ENCODE measurements at places on chromosomes 4 and X.

DNA sequence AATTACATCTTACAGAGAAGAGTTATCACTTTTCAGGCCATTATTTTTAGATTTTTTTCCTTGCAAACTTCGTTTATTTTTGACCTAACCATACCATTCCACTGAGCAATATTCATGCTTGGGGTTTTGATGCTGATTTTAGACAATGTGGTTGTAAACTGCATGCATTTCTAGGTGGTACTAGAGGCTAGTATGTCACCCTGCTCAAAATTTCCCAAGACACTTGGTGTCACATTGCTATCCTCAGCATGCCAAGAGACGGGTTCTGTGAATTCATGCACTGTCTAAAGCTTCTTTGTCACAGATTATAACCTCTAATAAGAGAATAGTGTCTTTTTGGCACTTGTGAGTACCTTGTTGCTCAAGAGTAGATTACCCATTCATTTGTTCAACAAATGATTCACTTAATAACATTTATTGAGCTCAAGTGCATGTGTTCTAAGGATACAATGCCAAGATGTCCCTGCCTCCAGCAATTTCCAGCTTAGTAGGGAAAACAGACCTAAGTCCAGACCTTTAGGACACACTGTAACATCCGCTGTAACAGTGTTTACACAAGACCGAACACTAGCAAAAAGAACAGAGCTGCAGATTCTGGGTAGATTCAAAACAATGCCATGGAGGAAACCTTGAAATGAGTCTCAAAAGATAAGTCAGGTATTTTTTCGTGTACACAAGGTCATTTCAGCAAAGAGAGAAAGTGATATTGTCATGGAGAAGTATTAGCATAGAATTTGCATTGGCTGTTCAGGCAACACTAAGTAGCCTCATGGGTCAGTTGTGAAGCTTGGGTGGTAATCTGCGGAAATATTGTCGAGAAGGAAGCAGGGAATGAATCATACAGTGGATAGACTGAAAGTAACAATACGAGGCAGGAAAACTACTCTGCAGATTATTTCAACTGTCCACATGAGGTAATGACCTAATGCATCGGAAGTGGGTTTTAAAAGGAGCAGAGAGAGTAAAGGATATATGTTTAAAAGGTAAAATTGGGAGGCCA is 515.1 kb upstream of the ZFP42 start:
- no peak for DNase-seq

- no peak for DNase-seq
These were observed 75.2 kb downstream of the GABRB1 start for GRCh38 chr4:47106561-47106960.

DNA sequence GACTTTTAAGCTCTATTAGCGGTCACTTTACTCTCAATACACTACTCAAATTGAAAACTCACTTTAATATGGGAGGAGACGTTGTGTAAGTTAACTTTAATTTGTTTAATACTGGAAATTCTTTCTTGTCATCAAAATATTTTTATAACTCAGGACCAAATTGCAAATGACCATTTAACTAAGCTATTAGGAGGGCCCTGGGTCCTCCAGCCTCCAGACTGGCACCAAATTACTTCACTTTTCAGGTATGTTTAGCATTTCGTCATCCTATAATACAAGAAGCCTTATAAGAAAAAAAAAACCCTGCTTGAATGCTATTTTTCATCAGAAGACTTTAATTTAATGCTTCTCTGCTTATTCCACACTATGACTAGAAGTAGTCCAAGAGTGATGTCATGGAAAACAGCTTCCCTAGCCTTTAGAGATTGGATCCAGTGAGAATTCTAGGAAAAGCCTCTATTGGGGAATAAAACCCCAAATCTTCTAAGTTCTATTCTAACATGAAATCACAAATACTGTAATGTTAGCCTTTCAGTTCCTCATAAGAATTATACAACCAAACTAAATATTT is 6.6 kb downstream of the KLHL15 start:
- DNase-seq = no peak

DNA sequence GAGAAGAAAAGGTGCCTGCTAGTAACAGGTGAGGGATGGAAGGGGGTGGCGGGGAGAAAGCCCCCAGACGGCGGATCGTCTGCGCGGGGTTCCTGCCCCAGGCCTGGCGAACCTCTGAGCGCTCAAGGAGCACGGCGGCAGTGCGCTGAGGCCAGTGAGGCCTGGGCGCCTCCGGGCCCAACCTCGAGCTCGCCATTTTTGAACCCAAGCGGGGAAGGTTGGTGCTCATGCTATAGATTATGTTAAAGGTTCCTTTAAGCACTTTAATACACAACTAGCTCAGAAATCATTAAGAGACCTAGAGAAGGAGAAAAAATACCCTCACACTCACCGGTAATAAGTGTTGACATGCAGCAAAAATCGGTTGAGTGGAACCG is 7.9 kb downstream of the PITX2 start:
- DNase-seq = no peak

GRCh38 chrX:105229146-105229545 is 8.7 kb upstream of the TEX13A start:
- DNase-seq = no peak

- DNase-seq = no peak
These were observed 176.4 kb downstream of the SNCA start for GRCh38 chr4:89660444-89661172.

- no peak for DNase-seq
These were observed 330.2 kb downstream of the HS3ST1 start for GRCh38 chr4:11098461-11098860.

DNA sequence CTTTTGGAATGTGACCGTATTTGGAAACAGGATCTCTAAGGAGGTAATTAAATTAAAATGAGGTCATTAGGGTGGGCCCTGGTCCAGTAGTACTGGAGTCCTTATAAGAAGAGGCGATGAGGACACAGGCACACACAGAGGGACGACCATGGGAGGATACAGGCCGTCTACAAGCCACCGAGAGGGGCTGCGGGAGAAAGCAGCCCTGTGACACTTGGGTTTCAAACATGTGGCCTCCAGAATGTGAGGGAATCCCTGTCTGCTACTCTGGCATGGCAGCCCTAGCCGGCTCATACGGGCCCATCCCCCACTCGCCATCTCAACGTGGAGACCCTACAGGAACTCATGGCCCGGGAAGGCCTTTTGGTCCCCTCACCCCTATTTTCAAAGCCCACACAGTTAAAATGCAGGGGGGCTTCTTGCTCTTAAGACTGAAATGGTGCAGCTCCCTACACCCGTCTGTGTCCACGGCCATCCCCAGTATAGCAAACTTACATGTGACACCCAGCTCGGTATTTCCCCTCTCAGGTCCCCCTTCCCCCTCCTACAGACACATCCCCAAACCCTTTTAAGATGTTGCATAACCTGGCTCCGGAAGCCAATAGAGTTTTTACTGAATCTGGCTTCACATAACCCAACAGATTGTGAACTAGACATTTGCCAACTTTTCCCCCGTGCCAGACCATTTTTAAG is 124.1 kb upstream of the TBL1X start:
- DNase-seq = peak; percentile 71

- no peak for DNase-seq
These were observed 30.2 kb upstream of the NKRF start for GRCh38 chrX:119636419-119636818.

GRCh38 chr4:153248641-153249198 is 44.5 kb downstream of the TRIM2 start:
- DNase-seq = no peak

- no peak for DNase-seq
These were observed 69.8 kb downstream of the ANXA3 start for GRCh38 chr4:78621395-78621794.

DNA sequence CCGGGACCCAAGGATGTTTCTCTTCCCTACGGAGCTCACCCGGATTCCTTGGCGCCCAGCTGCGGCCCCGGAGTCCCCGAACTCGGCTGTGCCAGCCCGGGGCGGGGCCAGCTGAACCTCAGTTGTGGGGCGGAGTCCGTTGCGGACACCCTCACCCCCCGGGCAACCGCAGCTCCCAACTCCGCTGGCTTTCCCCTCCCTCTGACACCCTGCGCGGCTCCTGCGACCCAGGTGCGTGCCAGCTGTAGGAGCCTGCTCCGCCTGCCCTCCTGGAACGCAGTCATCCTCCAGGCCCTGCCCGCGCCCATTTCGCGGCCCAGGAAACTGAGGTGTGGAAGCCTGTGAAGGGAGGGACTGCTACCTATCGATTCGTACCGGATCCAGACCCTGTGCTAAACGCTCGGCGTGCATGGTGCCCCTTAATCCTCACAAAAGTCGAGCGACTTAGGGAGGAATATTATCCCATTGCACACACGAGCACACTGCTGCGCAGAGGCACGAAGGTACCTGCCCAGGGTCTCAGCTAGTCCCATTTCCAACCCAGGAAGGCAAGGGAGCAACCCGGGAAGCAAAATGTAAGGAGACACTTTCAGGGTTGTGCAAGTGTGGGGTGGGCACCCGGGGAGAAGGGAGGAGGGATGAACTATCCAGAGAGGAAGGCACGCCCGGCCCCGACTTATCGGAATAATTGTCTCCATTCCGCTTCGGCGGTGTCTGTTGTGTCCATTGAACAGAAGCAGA is 12.3 kb downstream of the MSX1 start:
- no peak for DNase-seq
